ENCODE measurements at places on chromosomes 11 and 22. TPM values are rescaled to one million over a fixed set of nuclear protein-coding genes. Genes with fewer than 3 reads are reported as not detected.
A peak's percentile ranks its signal among the peaks of the same experiment; 100 is the strongest.

GRCh38 chr11:87780068-87780413 lies 395.2 kb downstream of the RAB38 start:
- DNase-seq: no peak

GRCh38 chr11:13433437-13433836 lies 29.6 kb downstream of the BTBD10 start:
- no peak for DNase-seq

The POU2AF1 gene
- total RNA-seq: 0.36 TPM

GRCh38 chr11:114059984-114060391 lies 477 bp downstream of the ZBTB16 start:
- peak; percentile 69 for DNase-seq

DNA sequence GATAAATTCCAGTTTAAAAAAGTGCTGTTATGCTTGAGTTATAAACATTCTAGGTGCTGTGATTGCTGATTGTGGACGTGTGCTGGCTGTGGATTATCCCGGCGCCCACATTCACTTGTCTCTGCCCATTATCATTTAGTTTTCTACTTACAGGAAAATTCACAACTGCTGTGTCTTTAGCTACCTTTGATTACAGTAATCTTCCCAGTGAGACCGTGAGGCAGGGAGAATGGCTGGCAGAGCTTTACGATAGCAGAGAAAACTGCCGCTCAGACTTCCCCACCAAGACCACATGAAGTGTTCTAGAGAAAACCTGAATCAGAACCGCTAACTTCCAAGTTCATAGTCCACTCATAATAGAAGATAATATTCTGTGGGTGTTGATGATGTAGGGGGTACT lies 34.6 kb upstream of the NELL1 start:
- DNase-seq: no peak

- DNase-seq: peak; percentile 43
Measured at GRCh38 chr11:117979481-117980211, 6.5 kb upstream of the IL10RA start.

- DNase-seq: no peak
Measured at GRCh38 chr11:9066433-9066925, 24.9 kb downstream of the SCUBE2 start.

All from endodermal cell (in vitro differentiated cells).